HCT116 (cell line): ENCODE measurements at places on chromosomes 12 and 14.
A peak's percentile ranks its signal among the peaks of the same experiment; 100 is the strongest.

DNA sequence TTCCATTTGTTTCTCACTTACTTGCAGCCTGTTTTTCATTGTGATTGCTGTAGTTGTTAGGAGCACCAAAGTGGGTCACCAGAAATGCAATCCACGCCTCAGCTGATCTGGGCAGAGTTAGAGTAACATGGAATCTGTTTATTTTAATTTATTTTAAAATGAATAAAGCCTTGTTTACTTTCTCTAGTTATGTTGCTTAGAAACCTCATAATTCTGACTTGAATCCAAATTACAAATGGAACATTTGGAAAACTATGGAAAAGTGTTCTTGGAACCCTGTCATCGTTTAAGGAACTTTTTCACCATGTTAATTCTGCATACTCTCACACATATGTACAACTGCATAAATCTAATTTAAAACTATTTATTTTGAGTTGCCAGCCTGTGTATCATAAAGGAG is 92.2 kb upstream of the DAAM1 start:
- no peak for DNase-seq

DNA sequence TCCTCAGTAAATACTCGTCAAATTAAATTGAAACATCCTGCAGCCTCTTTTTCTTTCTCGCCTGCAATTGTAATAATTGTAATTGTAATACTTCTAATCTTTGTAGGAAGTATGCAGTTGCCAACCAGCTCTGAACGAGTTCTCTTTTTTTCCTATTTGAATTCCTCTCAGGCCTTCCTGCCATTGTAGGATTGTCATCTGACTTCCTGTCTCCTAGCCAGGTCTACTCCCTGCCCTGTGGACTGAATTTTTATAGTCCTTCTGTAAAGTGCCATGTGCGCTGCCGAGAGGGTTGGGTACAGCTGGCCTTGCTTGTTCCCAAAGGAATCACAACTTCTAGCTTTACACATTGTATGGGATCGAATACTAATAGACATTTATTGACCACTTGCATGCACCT is 183.3 kb downstream of the SSPN start:
- no peak for DNase-seq

GRCh38 chr12:61538951-61539350 is 721.3 kb upstream of the USP15 start:
- peak; percentile 26 for DNase-seq

- DNase-seq: no peak
Observed at GRCh38 chr12:92434607-92435025, 268.2 kb upstream of the PLEKHG7 start.

DNA sequence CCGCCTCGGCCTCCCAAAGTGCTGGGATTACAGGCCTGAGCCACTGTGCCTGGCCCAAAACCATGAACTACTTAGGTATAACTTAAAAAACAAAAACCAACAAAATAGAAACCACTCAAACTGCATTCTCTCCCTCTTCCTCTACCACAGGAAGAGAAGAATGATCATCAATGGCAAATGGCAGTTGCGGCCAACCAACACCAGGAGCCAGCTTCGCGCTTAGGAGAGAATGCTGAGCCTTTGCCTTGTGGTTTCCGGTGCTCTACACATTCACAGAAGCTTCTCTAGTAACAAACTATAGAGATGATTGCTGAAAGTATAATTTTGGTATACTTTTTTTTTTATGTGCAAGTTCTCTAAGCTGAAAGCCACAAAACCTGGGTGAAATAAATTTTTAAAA is 17.1 kb downstream of the CATSPERB start:
- DNase-seq: no peak

GRCh38 chr12:82314406-82314892 is 43.7 kb downstream of the CCDC59 start:
- no peak for DNase-seq

- no peak for DNase-seq
Observed at GRCh38 chr12:88918161-88918560, 337.9 kb upstream of the KITLG start.

DNA sequence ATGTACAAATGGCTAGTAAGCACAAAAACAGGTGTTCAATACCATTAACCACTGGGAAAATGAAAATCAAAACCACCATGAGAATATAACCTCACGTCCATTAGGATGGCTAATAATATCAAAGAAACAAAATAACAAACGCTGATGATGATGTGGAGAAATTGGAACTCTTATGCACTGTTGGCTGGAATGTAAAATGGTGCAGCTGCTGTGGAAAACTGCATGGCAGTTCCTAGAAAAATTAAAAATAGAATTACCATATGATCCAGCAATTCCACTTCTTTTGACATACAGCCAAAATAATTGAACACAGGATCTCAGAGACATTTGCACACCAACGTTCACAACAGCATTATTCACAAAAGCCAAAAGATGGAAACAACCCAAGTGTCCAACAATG is 51.5 kb downstream of the TMPRSS12 start:
- no peak for DNase-seq

DNA sequence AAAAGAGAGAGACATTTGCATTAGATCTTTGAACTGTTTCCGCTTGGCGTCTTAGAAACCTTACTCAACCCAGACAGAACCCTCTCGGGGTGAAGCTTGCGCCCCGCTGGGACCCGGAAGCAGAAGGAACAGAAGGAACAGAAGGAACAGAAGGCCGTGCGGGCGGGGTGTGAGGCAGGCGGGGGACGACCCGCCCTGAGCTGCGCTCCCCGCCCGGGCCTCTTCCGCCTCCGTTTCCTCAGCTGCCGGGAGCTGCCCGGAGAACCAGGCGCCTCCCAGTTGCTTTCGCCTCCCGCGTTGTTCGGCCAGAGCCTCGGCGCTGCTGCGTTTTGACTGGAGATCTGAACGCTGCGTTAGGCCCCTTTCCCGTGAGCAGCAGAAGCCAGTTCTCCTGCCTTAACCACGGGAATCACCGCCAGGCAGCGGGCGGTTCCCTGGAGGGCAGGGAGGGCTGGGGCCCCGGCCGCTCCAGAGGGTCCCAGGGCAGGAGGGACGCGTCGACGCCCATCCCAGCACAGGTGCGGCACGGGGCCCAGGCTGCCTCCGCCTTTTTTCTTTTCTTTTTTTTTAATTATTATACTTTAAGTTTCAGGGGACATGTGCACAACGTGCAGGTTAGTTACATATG is 19.3 kb upstream of the MMP17 start:
- DNase-seq: no peak

DNA sequence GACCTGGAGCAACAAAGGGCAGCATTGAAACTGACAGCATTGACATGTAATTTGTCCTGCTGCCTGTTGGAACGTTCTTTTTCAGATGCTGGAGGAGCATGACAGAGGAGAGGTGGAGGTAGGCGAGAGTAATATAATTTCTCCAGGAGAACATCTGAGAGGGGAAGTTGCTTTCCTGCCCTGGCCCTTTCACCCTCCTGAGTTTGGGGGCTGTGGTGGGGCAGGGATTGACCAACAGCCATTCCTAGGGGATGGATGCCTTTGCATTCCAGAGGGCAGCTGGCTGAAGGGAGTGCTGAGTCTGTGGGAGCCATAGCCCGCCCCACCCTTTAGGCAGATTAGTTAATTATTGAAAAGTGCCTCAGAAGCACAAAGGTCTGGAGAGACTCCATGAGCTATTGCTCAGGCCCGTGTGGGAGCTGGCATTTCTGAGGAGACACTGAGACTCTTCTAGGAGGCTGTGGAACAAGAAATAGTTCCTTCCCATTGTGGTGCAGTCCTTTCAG is 73.5 kb downstream of the ARF6 start:
- DNase-seq: no peak

DNA sequence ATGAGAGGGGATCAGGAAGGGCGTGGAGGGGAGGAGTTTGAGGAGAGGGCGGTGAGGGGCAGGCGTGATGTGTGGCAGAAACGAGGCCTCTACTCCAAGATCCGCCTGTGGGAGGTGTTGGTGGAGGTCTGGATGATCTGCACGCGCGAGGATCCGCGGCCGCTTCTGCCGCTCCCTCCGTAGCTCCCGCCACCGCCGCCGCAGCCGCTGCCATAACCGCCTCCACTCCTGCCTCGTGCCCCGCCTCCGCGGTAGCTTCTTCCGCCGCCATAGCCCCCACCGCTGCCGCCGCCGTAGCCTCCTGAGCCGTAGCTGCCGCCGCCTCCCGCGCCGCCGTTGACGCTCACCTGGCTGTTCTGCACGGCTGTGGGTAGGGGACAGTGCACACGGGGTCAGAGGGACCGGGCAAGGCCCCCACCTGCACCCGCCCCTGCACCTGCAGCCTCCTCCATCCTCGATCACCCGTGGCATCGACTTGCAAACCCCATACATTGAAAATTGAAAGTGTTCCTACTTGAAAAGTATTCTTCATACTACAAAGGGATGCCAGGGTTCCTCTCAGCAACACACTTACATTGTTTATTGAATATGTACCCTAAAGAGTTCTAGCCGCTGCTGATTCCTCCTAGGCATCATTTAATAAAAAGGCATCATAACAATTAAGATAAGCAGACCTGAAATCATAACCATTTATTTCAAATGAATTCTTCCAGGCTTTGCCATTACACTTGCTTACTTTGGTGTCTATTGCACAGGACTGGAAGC is 11.1 kb upstream of the KRT1 start:
- DNase-seq: no peak

DNA sequence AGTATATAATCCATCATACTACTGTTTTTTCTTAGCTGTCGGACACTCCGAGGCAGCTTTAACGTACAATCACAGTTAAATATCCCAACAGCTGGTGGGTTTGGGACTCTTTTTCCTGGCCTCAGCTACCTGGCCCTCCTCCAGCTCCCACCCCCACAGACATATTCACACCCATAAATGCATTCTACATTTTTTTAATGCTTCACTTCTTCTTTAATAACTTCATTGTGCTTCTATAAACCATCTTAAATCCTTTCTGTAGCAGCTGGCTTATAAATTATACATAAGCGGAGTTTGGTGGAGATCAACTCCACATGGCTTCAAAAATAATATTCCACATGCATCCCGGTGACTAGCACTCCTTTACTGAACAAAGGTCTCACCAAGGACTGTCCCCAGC is 33.3 kb downstream of the TDG start:
- no peak for DNase-seq

DNA sequence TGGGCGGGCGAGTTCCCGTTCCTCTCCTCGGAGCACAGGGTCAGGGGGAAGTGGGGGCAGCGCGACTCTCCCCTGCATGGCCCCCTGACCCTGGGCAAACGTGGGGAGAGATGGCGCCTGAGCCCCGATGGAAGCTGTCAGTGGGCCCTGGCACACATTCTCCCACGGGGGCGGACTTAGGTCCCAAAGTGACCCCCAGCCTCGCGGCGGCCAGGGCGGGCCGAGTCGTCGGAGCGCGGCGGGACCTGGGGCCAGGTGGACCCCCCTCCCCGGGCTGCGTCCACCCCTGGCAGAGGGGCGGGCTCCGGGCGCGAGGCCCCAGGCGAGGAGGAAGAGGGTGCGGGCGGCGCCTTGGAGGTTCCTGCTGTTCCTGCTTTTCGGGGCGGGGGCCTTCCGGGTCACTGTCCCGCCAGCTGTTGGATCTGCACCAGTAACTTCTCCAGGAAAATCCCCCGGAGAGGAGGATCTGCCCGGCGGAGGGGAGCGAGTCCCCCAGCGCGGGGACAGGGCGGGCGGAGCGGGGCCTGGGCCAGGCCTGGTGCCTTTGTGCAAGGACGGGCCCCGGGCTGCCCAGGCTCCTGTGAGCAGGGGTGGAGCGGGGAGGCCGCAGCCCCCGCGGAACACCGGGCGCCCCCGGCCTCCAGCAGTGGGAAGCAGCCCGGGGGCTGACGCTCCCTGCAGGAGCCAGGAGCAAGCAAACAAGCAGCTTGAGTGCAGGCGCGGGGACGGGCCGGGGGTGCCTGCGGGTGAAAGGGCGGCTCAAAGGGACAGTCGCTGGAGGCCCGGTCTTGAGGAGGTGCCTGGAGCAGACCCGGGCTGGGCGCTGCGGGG is 15.3 kb downstream of the TNFAIP2 start:
- no peak for DNase-seq

- DNase-seq: no peak
Observed at GRCh38 chr14:75277008-75277814, 1.4 kb upstream of the FOS start.

- peak; percentile 21 for DNase-seq
Observed at GRCh38 chr14:102481791-102482238, 27.8 kb downstream of the ANKRD9 start.

GRCh38 chr12:107287436-107288413 is 194.4 kb upstream of the CRY1 start:
- no peak for DNase-seq

DNA sequence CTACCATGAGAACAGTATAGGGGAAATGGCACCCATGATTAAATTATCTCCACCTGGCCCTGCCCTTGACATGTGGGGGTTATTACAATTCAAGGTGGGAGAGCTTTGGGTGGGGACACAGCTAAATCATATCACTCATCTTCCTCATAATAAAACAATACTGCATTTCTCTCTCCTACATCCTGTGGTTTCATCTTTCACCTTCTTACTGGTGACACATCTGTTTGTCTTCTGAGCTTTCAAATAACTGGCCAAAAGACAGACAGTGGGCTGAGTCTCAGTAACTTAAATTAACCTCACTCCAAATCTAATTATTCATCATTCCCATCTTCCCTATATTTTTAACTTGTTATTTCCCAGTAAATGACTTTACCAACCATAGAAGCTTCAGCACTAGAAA is 729.7 kb upstream of the USP15 start:
- no peak for DNase-seq

- DNase-seq: no peak
Observed at GRCh38 chr14:77032844-77033621, 4.5 kb upstream of the IRF2BPL start.

GRCh38 chr14:100827101-100828021 is 1.4 kb downstream of the MEG3 start:
- no peak for DNase-seq

DNA sequence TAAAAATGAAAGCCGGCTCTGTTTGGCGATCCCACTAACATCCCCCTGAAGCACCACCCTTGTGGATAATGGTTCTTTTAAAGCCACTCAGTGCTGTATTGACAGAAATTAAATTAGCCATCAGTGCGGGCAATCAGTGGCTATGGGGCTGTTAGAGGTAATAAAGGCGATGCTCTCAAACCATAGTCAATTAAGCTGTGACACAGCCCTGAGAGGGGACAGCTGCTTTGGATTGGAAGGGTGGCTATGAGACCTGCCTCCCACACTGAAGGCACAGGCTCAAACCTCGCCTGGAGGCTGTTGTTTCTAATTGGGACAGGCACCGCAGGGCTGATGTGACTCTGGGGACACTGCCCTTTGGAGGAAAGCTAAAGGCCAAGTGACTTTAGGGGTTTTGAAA is 562.2 kb downstream of the VRK1 start:
- no peak for DNase-seq

DNA sequence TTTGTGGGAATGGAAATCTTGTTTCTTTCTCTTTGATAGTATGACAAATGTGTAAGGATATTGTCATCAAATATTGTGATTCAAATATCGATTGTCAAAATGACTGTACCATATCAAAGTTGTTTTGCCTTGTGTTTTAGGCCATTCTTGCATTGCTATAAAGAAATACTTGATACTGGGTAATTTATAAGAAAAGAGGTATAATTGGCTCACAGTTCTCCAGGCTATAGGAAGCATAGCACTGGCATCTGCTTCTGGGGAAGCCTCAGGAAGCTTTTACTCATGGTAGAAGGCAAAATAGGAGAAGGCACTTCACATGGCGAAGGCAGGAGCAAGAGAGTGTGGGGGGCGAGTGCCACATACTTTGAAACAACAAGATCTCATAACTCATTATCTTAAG is 7.8 kb downstream of the TRMT5 start:
- DNase-seq: no peak

GRCh38 chr12:106750524-106750923 is 24.0 kb upstream of the RIC8B start:
- no peak for DNase-seq
